ENCODE measurements at places on chromosomes 13 and 19.

DNA sequence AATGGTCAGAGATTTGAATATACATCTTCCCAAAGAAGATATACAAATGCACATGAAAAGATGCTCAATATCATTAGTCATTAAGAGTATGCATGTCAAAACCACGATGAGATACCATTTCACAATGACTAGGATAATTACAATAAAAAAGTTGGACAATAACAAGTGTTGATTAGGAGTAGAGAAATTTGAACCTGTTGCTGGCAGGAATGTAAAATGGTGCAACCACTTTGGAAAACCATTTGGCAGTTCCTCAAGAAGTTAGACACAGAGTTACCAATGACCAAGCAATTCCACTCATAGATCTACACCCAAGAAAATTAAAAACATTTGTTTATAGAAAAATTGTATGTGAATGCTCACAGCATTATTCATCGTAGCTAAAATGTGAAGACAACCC lies 33.2 kb upstream of the STARD13 start:
- no peak for DNase-seq

DNA sequence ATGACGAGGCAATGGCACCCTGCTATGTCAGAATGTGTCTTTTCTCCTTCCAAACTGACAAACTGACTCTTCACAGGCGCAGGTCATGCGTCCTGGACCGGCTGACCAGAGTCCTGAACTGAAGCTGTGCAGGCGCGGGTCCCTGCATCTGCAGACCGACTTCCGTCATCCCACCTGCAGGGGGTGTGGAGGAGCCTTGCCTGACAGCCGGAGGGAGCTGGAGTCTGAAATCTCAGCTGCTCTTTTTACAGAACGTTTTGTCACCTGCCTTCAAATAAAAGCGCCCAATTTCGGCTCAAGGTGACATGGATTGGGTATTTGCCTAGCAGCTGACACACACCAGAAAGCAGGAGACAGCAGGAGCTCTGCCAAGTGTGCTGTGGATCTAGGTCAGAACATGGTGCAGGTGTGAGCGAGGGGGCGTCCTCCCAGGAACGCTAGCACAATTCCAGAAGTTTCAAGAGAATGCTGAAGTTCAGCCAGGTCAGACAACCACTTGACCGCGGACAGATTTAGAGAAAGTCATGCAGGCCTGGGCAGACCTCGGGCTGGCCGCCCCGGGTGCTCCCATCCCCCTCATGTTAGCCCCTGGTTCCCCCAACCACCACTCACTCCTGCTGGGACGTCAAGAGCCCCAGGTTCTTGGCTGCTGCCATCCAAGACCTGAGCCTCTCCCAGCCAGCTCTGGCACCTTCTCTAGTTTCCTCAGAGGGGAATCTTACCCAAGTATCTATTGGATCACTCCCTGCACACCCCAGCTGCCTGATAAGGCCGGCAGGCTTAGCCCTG lies 32.8 kb downstream of the ELL start:
- no peak for DNase-seq

- no peak for DNase-seq
Measured at GRCh38 chr19:37695144-37695899, 24.2 kb downstream of the ZNF607 start.

GRCh38 chr19:54518844-54519243 lies 16.2 kb downstream of the LAIR2 start:
- DNase-seq: no peak

GRCh38 chr19:41888926-41889325 lies 5.9 kb downstream of the ARHGEF1 start:
- no peak for DNase-seq

Measured in sciatic nerve (tissue), 2 donors.